ENCODE measurements at places on chromosomes 6 and 20.

- DNase-seq: no peak
Observed at GRCh38 chr6:43476746-43477145, 624 bp upstream of the TJAP1 start.

- no peak for DNase-seq
Observed at GRCh38 chr6:142316791-142317368, 15.1 kb downstream of the ADGRG6 start.

DNA sequence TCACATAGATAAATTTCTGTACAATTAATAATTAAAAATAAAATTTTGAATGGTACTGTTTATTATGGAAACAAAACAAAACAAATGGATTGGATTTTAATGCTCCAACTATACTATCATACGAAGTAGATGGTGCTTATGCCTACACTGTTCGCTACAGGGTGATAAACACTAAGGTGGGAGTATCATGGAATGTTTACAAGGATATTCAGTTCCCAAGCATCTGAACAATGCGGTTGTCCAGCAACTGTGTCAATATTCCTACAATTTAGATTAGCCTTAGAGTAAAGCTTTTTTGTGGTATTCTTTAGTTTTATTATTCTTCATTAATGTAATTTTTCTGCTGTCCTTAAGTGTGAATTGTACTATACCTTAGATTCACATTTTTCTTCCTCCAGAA is 105.1 kb downstream of the MMS22L start:
- no peak for DNase-seq

DNA sequence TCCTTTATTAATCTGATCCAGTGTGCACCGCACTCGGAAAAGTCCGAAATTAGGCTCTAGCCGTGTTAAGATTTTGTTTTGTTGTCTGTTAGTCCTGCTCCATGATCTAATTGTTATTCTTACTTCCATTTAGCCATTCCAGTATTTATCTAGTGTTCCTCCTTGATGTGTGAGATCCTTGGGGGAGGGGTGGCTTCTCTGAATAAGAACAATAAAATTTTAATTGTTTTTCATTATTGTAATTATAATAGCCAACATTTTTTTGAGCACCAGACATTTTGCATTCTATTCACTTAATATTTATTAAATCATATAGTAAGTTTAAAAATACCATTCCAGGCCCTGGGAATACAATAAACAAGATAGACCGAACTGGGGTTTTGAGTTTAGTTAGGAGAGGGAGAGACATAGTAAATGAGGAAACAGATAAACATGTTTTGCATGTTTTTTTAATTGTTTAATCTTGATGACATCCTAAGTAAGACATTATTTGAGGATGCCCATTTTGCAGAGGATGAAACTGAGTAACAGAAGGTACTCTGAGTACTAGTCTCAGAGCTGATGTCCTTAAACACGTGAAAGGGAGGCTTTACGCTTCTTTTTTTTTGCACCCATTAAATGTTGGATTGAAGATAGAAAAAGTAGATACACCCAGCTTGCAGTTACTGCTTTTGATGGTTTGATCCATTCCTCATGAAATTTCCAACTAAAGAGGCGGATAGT is 1.2 kb downstream of the CBFA2T2 start:
- DNase-seq: no peak

DNA sequence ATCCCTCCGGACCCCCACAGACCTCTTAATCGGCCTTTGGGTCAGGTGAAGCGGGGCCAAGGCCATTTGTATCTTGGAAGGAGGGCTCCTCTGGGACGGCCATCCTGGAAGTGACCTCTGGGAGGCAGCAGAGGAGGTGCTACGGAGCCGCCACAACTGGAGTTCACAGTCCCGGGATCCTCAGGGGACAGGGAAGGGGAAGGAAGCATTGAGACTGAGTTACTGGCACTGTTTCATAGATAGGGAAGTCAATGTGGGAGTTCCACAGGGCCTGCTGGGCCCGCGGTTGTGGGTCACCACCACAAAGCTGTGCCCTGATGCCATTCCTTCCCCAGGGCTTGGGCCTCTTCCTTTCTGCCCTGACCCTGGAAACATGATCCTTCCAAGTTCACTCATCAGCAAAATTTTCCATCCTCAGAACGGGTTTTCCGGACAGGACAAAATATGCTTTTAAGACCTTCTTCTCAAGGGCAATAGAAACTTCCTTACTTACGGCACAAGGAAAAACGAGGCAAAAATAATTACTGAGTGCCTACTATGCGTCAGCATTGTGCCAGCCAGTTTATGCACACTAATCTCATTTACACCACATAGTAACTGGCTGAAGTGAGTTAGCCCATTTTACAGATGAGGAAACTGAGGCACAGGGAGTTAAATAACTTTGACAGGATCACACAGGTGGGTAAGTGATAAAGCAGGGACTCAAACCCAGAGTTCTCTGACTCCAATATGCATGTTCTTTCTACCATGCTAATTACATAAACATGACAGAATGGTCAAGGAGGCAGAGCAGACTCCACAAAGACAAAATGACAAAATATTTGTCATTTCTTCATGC is 143.8 kb downstream of the UNC5CL start:
- no peak for DNase-seq

Measured in GM06990 (cell line).